Activated CD4-positive, alpha-beta T cell treated with anti-CD3 and anti-CD28 coated beads, Interleukin-2, amount 50 U/mL, for 4 hours (primary cell): ENCODE measurements at places on chromosomes 2 and 18.

- DNase-seq = no peak
Measured at GRCh38 chr2:239433777-239434403, 33.1 kb upstream of the HDAC4 start.

- DNase-seq = no peak
Measured at GRCh38 chr2:5538772-5539171, 153.4 kb upstream of the SOX11 start.

GRCh38 chr2:155846259-155846658, 486.3 kb downstream of the NR4A2 start:
- no peak for DNase-seq

GRCh38 chr2:202355993-202356505, 20.1 kb upstream of the BMPR2 start:
- DNase-seq = no peak

- DNase-seq = no peak
Measured at GRCh38 chr18:53644799-53645471, 579.5 kb downstream of the MBD2 start.

DNA sequence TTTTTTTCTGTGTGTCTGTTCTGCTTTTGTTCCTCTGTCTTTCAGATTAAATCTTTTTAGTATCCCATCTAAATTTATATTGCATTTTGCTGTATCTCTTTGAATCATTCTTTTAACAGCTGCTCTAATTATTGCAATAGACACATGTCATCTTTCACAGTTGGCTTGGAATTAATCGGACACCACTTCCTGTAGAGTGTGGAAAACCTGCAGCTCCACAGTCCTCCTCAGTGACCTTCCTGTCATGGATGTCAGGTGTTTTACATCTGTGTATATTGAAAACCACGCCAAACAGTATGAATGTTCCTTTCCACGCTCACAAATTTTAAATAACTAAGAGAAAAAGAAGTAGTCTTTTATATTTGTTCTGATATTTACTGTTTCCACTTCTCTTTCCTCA, 135.3 kb downstream of the PXDN start:
- DNase-seq = no peak

- no peak for DNase-seq
Measured at GRCh38 chr18:6441200-6441599, 26.5 kb upstream of the L3MBTL4 start.

DNA sequence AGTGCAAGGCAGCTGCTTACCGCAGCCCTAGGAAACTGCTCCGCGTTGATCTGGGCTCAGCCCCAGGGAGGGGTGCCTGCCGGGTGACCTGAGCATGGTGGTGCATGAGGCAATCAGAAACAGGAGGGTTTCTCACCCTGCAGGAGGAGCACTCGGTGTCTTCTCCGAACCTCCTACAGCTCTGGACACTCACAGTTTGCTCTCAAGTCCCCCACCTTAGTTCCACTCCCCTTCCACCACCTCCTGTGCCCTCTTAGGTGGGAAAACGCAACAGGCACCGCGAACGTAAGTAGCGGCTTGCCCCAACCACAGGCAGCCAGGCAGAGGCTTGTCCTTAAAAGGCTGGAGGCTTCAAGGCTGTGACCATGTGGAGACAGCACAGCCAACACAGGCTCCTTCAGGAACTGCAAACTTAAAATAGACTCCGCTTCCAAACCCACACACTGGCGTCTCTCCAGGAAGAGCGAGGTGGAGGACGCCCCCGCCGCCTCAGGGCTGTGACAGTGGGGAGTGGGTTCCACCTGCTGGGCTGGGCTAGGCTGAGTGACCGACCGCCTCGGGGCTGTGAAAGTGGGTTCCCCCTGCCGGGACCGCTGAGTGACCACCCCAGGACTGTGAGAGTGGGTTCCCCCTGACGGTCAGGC, 71.6 kb downstream of the NDUFA10 start:
- no peak for DNase-seq

DNA sequence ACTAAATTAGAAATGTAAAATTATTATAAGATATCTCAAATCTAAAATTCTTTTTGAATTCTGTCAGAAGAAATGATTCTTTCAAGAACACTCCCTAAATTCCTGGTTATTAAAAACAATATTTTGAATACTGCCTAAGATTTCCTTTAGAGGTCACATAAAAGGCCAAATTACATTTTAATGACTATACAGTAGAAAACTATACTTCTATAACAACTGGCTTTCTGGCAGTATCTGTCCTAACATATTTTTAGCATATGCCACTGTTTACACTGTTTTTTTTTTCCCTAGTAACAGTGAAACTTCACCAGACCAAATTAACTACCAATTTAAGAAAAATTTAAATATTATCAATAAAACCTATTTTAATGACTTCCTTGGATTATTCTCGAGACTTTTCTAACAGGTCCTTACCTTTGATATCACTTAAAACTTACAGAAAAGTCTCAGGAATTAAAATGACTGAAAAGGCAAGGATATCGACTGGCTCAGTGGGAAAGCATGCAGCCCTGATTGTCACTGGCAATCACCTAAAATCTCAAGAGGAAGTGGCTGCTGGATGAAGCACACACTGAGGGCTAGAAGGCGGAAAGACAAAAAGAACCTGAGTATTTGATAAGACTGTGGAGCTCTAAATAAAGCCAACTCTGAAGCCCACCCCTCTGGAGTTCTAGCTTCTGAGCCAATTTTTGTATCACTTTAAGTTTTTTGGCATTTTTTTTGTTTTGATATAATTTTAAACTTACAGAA, 59.6 kb downstream of the SPIRE1 start:
- no peak for DNase-seq

GRCh38 chr2:191222952-191223351, 22.3 kb upstream of the MYO1B start:
- no peak for DNase-seq

- DNase-seq = no peak
Measured at GRCh38 chr2:171297956-171298355, 135.8 kb downstream of the METTL8 start.

DNA sequence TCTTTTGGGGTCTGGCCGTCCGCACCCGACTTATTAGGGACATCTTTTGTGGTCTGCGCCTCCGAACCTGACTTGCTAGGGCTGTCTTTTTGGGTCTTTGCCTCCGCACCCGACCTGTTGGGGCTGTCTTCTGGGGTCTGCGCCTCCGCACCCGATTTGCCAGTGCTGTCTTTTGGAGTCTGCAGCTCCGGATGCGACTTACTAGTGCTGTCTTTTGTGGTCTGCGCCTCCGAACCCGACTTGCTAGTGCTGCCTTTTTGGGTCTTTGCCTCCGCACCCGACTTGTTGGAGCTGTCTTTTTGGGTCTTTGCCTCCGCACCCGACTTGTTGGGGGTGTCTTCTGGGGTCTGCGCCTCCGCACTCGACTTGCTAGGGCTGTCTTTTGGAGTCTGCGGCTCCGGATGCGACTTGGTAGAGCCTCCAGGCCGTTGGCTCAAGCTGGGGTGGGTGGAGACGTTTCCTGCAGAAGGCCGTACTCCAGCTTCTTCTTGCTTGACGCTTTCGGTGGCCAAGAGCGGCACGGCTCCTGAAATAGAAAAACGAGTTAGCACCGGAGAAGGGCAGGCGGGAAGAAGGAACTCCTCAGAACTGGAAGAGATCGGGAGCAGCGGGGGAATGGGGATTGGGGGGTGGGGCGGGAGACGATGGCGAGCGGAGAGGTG, 498 bp downstream of the TGOLN2 start:
- DNase-seq = peak; percentile 21

- no peak for DNase-seq
Measured at GRCh38 chr2:42332575-42332974, 28.4 kb downstream of the COX7A2L start.

DNA sequence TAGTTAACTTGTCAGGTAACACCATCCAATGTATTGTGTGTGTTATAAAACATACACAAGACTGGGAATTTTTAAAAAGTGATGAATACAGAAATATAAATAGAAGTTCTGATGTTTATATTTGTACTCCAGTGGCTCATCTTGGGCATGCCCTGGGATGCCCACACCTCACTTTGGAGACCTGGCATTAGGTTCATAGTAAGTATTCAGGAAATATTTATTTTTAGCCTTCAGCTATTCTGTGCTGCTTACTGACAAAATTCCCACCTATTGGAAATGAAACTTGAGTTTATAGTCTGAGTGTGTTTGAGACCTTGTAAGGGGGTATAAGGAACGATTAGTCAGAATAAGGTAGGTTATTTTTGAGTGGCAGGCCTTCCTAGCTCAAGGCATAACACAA, 67.5 kb downstream of the MYO1B start:
- DNase-seq = no peak

DNA sequence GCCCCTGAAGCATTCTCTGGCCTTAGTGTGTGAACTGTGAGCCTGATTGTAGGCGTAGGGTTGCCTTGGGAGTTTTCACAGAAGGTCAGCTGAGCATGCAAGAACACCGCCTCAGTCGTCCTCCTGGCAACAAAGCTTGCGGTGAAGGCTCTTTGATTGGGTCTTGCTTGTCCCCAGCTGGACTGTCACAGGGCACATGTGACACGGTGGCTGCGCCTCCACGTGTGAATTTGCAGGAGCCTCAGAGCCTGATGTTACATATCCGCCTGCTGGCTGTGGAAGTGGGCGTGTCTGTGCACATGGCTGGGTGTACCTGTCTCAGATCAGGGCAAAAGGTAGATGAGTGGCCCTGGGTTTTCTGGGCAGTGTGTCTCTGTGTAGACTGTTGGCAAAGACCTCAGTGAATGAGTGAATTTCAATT, 228.7 kb downstream of the HAUS1 start:
- no peak for DNase-seq

DNA sequence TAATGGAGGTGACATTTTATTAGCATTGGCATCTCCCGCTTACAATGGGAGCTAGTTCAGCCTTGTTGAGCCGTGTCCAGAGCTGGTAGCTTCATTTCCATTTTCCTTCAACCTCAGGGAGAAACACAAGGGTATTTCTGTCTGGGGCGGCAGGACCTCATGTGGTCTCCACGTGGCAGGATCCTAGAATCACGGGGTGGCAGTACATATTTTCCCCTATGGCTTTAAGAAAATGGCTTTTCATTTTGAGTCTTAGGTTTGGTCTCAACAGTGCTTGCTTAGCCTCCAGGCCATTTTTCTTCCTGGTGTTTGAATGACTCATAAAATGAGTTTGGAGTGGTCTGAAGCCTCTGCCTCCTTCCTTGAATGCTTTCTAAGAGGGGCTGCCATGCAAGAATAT, 20.3 kb downstream of the CABLES1 start:
- no peak for DNase-seq

GRCh38 chr2:191190435-191190834, 39.6 kb upstream of the STAT4 start:
- no peak for DNase-seq

GRCh38 chr2:240182001-240182400, 41.5 kb upstream of the OTOS start:
- no peak for DNase-seq

GRCh38 chr2:173150087-173150486, 74.4 kb downstream of the MAP3K20 start:
- no peak for DNase-seq

- DNase-seq = no peak
Measured at GRCh38 chr2:26772064-26773001, 8.2 kb downstream of the SLC35F6 start.

- DNase-seq = no peak
Measured at GRCh38 chr2:218329027-218329825, 27.4 kb upstream of the CATIP start.

GRCh38 chr18:13725566-13726231, 659 bp downstream of the FAM210A start:
- peak; percentile 7 for DNase-seq

GRCh38 chr2:120939595-120940318, 204.1 kb downstream of the GLI2 start:
- DNase-seq = no peak

- DNase-seq = no peak
Measured at GRCh38 chr2:140270224-140270623, 1490.0 kb upstream of the NXPH2 start.

DNA sequence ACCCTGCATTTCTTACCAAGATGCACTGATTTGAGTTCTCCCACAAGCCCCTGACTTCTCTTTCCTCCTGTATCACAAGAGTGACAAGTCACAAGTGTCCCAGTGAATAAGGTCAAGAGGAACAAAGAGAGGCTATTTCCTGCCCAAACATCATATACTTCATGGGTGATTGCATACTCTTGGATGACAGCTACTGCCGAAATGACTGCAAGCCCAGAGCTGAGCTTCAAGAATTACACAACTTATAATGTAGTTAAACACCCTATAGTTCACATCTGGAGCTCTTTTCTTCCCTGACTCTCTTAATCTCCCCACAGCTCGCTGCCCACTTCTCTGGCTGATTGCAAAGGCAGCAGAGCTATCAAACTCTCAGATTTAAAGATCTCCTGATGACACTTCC, 289.7 kb upstream of the PARD3B start:
- no peak for DNase-seq

DNA sequence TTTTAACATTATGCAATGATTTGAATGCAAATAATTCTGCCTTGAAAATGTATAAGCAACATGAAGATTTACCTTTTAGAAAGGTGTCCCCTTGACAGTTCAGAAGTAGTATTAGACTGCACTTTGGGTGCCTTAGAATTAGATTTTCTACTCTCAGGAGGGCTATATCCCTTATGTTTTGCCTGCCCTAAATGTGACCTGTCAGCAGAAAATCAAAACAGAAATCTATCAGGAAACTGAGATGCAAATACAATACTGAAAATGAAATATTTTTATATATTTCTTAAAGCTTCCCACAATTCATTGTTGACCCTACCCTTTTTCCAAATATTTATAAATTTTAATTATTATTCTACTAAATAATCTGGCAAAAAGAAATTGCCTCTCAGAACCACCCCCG, 61.5 kb downstream of the TRIP12 start:
- no peak for DNase-seq

- DNase-seq = no peak
Measured at GRCh38 chr18:48831113-48831759, 119.5 kb downstream of the SMAD7 start.

DNA sequence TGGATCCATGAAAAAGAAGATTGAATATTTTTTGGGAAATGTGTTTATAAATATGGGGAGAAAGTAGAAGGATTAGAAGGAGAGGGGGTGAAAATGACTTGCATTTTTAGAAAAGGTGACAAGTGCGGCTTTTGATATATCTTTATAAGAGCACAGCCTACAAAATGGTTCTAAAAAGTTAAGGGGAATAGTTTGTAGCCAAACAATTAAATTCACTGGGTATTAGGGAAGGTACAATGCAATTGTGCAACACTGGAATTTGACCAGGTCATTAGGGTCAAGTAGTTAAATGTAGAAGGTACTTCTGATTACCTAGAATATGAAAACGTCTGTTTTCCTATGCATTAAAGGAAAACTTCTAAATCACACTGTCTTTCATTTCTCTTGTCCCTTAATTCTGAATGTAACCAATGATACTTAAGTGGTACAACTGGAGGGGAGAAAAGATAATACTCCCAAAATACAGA, 44.5 kb upstream of the SERTAD2 start:
- DNase-seq = no peak

GRCh38 chr2:179720173-179720772, 141.1 kb downstream of the ZNF385B start:
- DNase-seq = no peak

- no peak for DNase-seq
Measured at GRCh38 chr2:56316011-56316410, 132.2 kb downstream of the CCDC85A start.

- DNase-seq = peak; percentile 58
Measured at GRCh38 chr2:148813603-148814065, 61.4 kb upstream of the KIF5C start.
